ENCODE measurements at places on chromosomes 5 and 9.

DNA sequence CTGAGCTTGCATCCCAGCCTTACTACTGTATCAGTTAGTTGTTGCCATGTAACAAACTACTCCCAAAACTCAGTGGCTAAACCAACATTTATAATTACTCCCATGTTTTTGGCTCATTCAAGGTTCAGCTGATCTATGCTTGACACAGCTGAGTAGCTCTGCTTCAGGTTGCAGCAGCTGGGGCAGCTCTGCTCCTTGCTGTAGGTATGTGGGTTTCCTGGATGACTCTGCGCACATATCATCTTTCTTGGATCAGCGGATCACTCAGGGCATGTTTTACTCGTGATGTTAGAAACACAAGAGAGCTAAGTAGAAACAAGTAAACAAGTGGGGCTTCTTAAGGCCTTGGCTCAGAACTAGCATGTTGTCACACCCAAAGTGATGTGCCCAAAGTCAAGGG is 15.1 kb downstream of the TEK start:
- no peak for DNase-seq

DNA sequence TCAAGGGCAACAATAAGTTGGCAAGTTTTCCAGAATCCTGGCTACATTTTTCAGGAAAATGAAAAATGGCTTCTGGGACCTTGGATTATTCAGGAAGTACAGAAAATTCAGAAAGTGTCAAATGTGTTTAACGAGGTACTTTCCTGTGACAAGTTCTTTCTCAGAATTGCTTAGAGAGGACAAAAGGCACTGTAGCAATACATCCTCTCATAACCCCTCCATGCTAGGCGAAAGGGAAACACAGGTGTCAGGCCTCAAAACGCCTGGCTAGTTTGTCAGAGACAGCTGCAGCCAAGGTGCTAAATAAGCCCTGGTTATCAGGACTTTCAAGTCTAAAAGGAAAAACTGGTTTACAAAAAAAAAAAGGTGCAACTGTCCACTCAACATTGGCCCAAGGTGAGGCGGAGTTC is 115.2 kb downstream of the GNAQ start:
- DNase-seq, result no peak

DNA sequence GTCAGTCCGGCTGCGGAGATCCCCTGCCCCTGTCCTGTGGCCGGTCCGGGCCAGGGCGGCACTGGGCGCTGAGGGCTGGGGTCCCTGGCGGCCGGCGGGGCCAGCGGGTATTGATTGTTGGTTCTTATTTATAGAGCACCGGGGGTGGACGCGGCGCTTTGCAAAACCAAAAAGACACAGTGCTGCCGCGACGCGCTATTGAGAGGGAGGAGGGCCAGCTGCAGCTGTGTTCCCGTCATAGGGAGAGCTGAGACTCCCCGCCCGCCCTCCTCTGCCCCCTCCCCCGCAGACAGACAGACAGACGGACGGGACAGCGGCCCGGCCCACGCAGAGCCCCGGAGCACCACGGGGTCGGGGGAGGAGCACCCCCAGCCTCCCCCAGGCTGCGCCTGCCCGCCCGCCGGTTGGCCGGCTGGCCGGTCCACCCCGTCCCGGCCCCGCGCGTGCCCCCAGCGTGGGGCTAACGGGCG is 2.5 kb downstream of the LRRC26 start:
- DNase-seq, result no peak

DNA sequence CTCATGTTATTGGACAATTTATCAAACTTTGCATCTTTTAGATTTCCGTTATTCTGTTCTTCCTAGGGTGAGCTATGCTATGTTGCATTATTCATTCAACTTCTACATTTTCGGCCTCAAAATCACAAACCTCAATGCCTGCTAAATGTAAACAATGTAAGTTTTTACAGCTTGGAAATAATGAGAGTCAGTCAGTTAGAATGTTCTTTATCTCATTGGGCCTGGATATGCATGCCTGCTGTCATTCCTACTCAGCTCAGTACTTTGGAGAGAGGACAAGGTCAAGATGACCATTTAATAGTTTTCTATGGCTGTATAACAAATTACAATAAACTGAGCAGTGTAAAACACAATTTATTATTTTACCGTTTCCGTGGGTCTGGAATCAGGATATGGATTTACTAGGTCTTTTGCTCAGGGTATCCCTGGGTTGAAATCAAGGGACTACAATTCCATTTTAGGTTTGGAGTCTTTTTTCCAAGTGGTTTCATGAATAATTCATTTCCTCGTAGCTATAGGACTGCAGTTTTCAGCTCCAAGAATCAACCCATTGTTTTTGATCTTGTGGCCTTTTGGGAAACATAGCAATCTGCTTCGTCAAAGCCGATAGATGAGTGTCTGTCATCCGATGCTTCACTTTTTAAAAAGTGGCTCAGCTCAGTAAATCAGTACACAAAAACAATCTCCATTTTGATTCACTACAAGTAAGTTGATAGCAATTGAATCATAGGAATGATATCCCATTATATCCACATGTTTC is 1143.2 kb upstream of the CDH6 start:
- no peak for DNase-seq

- DNase-seq, result no peak
Measured at GRCh38 chr9:78101247-78101646, 69.6 kb upstream of the GNAQ start.

DNA sequence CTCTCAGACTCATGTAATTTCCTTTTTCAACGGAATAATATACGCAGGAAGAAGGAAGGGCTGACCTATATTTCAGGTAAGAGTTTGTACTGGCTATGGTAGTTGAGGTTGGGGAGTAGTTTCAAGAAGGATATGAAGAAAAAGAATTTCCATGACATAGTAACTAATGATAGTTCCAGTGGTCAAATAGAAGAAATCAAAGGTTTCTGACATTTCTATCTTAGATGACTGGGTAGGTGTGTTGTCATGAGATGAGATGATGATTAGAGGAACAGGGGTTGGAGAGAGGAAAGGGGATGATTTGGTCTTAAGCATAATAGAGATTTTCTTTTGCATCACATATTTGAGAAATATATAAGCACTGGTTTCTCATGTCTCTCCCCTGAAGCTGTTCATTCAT is 166.0 kb downstream of the SPATA31D1 start:
- DNase-seq, result no peak

DNA sequence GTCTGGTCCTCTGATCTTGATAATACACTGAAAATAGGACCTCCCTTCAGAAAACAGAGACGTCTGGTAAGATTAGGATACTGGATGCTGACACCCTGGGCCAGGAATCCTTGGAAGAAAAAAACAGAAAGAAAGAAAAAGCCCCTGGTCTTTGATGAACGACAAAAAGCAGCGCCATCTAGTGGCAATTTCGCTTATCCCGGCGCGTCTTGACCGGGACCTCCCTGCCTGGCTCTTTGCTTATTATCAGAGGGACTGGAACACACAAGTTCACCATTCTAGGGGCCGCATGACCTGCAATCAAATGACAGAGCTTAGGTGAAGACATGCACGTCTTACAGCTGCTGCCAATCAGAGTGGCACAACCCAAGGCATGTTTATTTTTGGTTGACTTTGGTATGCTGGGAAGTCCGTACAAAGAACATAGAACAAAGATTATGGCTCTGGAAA is 114.9 kb upstream of the NFIB start:
- peak; percentile 90 for DNase-seq

DNA sequence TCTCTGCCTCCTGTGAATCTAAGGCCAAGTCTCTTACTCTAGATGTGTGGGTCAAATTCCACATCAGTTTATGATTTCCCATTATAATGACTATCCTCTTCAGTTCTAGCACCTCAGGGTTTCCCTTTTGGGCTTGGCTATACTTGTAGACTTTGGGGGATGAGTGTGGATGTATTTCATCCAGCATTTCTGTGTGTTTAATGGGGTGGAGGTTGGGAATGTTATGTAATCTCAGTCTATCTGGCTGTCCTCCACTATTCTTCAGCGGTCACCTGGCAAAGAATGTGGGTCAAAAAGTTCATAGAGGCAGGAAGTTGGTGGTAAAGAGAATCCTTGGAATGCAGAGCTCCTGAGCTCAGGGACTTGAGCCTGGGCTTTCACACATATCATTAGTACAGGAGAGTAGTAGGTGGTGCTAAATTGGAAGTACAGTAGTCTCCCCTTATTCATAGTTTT is 64.9 kb downstream of the CFAP95 start:
- DNase-seq, result no peak

DNA sequence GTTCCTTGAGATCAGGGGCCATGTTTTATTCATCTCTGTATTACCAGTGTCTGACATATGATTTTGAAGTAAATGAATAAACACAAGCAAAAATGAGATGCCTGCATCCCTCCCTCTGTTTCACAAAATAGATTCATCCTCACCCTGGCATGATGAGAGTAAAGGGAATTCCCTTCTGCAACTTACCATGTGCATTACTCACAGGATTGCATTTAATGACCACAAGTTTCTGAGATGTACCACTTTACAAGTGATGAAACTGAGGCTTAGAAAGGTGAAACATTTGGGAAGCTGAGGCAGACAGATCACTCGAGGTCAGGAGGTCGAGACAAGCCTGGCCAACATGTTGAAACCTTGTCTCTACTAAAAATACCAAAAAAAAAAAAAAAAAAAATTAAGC is 74.2 kb upstream of the TNFSF8 start:
- DNase-seq, result no peak

- DNase-seq, result no peak
Measured at GRCh38 chr5:1312993-1313833, 18.3 kb upstream of the TERT start.

- DNase-seq, result no peak
Measured at GRCh38 chr5:12661617-12662370, 757.5 kb upstream of the CTNND2 start.

GRCh38 chr5:134932508-134932907 is 27.6 kb downstream of the PCBD2 start:
- DNase-seq, result no peak

DNA sequence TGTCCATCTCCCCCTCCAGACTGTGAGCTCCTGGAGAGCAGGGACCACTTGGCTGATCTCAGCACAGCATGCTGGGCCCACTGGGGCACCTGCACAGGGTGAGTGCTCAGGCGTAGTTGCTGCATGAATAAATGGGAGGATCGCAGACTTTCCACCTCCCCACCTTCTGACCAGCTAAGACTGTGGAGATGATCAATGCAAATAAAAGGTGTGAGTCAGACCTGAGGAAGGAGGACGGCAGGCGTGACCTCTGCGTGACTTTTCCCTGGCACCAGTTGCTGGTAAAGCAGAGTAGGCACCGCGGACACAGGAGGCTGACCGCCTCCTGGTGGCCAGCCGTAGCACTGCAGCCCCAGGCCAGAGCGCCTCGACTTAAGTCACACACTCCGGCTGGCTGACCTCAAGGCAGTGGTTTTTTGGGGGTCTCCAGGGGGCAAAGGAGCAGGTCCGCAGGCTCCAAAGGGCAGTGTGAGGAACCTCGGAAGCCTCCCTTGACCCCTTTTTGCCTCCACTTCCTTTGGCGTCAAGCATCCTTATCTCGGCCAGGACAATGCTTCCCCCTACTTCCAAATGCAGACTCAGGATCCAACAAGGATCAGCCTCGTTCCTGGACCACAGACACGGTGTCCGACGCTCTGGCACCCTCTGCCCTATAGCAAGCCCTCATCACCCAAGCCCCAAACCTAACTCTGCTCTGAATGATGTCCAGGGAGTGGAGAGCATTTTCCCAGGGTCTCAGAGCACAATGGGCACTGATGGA is 12.7 kb upstream of the TDRD7 start:
- peak; percentile 61 for DNase-seq

GRCh38 chr5:36875051-36875789 is 1.3 kb upstream of the NIPBL start:
- DNase-seq, result peak; percentile 66

GRCh38 chr9:33946779-33947535 is 101.7 kb downstream of the UBAP2 start:
- peak; percentile 8 for DNase-seq

GRCh38 chr5:178671602-178672144 is 44.8 kb upstream of the CLK4 start:
- DNase-seq, result peak; percentile 31
